ENCODE measurements at places on chromosomes 13 and 19. TPM values are rescaled to one million over a fixed set of nuclear protein-coding genes. Genes with fewer than 3 reads are reported as not detected.

Gene CRTC1
- 5.4 TPM for total RNA-seq

Gene CEACAM16
- 0.14 TPM for total RNA-seq

Gene HRC
- not detected for total RNA-seq

Gene PTGIR
- not detected for total RNA-seq

Gene ZNF677
- total RNA-seq: not detected

Gene MOB3A
- 11.4 TPM for total RNA-seq

Gene EBI3
- total RNA-seq: 1.7 TPM

Gene GNG7
- total RNA-seq: not detected

Gene RFC3
- 23.5 TPM for total RNA-seq

Gene SHC2
- 1.1 TPM for total RNA-seq

Gene C1QTNF9
- total RNA-seq: not detected

Gene IFNL3
- total RNA-seq: not detected

Gene LGI4
- 0.10 TPM for total RNA-seq

Gene DPF1
- 3.5 TPM for total RNA-seq
